Activated CD4-positive, alpha-beta T cell treated with anti-CD3 and anti-CD28 coated beads, Interleukin-2, amount 50 U/mL, for 4 hours (primary cell): ENCODE measurements at places on chromosomes 12 and 14.

- no peak for DNase-seq
Observed at GRCh38 chr14:100524933-100525243, 62.3 kb downstream of the BEGAIN start.

DNA sequence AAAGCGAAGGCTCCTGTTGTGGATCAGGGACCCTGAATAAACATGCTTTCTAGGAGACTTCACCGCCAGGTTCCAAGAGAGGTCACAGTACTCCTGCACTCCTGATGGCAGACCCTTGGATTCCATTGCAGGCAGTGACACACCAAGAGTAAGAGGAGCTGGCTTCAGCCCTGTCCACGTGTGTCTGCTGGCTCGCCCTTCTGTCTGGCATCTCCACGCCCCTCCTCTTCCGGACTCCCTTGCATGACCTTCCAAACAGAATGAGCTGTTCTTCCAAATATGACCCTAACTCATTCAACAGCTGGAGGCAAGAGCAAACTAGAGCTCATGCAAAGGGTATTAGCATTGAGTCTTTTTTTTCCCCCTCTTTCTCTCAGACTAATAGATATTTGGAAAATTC is 233.0 kb upstream of the PLEKHG7 start:
- no peak for DNase-seq

GRCh38 chr14:105861985-105862465 is 335.6 kb downstream of the TMEM121 start:
- DNase-seq = no peak

- no peak for DNase-seq
Observed at GRCh38 chr12:97404543-97404942, 58.1 kb upstream of the RMST start.

DNA sequence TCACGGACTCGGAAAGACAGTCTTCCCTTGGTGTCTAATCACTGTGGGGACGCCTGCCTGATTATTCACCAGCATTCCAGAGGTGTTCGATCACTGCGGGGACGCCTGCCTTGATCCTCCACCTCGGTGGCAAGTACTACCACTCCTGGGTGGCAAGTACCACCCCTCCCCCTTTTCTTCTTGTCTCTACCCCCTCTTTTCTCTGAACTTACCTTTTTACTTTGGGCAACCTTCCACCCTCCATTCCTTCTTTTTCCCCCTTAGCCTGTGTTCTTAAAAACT is 12.0 kb upstream of the LGMN start:
- no peak for DNase-seq

GRCh38 chr12:71178162-71178561 is 20.4 kb upstream of the TSPAN8 start:
- DNase-seq = no peak

GRCh38 chr14:57221931-57222330 is 46.8 kb downstream of the EXOC5 start:
- DNase-seq = no peak

DNA sequence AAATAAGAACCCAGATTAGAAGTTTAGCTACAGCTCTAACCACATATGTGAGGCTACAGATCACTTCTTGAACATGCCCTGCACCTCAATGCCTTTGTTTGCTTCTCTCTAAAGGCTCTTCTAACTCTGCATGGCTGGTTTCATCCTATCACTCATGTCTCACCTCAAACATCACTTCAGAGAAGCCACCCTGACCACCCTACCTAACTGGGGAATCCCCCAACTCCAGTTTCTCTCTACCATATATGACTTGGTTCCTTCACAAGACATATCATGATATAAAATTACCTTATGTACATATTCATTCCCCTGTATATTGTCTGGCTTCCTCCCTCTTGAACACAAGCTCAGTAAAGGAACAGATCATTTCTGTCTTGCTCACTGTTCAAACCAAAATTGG is 250.2 kb upstream of the GRIP1 start:
- DNase-seq = no peak

DNA sequence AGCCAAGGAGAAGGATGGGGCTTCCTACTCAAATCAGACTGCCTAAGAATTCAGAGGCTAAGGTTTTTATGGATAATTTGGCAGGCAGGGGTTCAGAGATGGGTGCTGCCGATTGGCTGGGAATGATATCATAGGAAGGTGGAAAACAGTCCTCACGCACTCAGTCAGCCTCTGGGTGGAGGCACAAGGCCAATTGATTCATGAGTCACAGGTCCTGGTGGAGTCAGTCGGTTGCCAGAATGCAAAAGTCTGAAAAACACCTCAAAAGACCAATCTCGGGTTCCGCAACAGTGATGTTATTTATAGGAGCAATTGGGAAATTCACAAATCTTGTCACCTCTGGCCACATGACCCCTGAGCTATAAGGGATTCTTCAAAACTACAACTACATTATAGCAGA is 105.5 kb downstream of the GXYLT1 start:
- DNase-seq = no peak

GRCh38 chr14:85535991-85536832 is 6.3 kb downstream of the FLRT2 start:
- no peak for DNase-seq
